Activated T-helper 1 cell treated with Interleukin-2 at 50 U/mL for 16 hours (primary cell): ENCODE measurements at places on chromosomes 4 and X.

DNA sequence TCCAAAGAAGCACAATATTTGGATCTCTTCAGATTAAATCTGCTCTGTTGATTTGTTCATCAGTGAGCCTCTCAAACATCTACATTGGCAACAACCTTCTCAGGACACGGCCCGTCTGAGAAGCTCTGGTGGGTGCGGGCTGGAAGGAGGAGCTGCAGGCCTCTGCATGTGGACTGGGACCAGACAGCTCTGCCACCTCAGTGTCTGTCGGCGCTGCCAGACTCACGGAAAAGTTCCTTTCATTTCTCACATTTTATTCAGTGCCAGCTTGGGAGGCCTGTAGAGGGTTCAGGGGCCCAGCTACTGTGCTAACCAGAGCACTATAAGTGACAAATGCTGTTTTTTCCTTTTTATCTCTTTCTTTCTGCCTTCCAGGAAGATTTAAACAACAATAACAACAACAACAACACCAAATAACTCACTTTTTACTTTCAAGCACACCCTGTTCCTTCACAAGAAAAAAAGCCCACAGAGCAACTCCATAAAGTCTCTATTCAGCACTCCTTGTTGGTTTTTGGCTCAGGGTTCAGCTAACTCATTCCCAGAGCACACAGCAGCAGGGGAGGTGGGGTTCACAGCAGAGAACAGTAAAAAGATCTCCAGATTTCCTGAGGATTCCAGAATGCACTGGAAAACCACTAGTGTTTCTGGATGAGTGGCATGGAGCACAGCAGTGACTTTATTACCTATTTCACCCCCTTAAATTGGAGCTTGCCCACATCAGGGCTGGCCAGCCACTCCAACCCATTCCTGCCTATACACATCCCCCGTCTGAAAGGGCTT is 23.2 kb upstream of the HOPX start:
- DNase-seq = no peak

GRCh38 chr4:11505221-11505971 is 76.7 kb upstream of the HS3ST1 start:
- DNase-seq = no peak

- DNase-seq = no peak
Observed at GRCh38 chrX:15269120-15269519, 763 bp downstream of the ASB9 start.

- no peak for DNase-seq
Observed at GRCh38 chr4:127622921-127623796, 9.6 kb upstream of the INTU start.

GRCh38 chr4:123398853-123399626 is 2.4 kb downstream of the SPRY1 start:
- DNase-seq = no peak

DNA sequence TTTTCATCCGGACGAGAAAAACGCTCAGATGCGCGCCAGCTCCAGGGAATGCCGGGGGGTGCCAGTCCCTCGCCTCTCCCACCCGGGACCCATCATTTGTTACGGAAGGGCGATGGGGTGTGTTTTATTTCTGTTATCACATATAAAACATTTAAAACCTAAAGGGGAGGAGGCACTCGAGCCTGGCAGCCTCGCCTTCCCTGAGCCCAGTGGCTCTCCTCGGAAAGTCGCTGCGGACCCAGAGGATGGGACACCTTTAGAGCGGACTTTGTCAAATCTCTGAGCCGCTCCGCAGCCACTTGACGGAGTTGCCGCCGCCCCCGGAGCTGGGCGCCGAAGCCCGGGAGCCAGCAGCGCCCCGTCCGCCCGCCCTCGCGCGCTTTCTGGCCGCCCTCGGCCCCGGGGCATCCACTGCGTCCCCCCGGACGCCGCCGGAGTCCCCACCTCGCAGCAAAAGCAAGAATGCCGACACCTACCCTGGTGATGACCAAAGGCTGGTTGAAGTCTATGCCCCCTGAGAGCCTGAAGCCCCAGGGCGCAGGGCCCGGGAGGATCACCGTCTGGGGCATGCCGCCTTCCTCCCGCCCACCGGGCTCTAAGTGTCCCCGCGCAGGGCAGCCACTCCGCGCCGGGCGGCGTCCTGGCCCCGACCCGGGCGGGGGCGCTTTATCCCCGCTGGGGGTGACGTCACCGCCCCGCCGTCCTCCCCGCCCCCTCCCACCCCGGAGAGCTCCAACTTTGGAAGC is at the start of gene PDLIM3:
TSS of gene PDLIM3 (minus strand) at position 642 of the 746 bp plus-strand sequence. CDS start at position 569, 73 bp downstream.
- DNase-seq = no peak
